NCI-H1436 treated with DMSO at 0.1 percent for 48 hours (cell line): ENCODE measurements at places on chromosomes 3 and 15.
A peak's percentile ranks its signal among the peaks of the same experiment; 100 is the strongest.

GRCh38 chr15:40367686-40368611 is 9.9 kb downstream of the DISP2 start:
- peak; percentile 38 for DNase-seq

DNA sequence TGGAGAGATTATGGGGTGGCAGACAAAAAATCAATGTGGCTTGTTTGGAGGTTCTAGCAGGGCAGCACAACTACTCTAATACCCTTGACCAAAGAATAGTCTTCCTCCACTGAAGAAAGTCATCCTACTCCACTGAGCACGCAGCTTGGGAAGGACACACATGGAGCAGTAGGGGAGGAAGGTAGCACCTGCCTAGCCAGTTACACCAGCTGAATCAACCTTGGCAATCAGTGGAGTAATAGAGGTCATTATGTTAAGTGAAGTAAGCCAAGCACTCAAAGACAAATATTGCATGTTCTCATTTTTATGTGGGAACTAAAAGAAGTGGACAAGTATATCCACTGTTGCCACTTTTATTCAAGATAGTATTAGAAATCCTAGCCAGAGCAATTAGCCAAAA is 555.8 kb upstream of the ALCAM start:
- no peak for DNase-seq

GRCh38 chr15:67178569-67179210 is 75.8 kb downstream of the AAGAB start:
- no peak for DNase-seq

DNA sequence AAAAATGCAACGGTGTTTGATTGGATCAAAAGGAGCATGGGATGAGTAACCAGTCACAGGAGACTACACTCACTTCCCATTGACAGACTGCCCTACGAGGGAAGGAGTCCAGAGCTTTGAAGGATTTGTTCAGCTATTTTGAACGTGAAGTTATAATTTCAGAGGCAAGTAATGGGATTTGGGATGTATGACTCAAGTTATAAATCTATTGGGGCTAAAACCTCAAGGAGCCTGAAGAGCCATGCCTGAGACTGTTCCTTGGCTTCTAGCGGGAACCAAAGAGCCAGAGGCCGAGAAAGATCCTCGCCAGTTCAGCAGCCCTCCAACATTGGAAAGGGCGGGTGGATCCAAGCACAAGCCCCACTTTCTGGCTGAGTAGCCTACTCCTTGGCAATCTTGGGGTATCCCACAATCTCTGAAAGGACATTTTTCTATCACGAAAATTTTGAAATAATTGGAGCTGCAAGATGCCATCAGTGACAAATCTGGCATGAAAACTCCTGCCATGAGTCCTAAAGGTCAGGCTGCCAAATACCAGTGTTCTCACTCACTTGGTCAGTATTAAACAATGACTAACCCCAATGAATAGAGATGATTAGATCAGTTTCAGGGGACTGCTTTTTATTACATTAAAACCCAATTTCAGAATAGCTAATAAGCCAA is 48.6 kb upstream of the SLCO2A1 start:
- DNase-seq: no peak

DNA sequence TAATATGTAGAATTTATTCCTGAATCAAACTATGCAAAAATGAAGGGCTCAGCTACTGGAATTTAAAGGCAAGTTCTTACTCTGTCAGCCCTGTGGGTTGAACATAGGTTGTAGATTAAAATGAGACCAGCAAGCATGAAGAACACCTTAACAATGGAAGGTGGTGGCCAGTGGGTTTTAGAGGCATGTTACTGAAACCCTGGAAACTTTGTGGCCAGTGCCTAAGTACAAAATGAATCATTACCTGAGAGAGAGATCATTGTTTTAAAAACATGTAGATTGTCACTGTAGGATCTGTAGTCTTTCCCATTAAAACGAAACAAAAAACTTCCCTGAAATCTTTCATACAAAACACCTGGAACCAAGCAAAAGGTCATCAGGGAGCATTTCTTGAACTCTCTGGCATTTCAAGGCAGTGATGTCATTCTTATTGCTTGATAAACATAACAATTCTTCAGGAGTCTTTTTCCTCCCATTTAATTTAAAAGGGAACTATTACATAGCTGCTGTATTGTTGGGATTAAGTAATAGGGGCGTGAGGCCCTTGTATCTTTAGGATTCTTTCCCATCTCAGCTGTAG is 51.8 kb downstream of the TMEM108 start:
- no peak for DNase-seq

- DNase-seq: no peak
Measured at GRCh38 chr3:171121801-171122200, 95.3 kb upstream of the SLC2A2 start.

DNA sequence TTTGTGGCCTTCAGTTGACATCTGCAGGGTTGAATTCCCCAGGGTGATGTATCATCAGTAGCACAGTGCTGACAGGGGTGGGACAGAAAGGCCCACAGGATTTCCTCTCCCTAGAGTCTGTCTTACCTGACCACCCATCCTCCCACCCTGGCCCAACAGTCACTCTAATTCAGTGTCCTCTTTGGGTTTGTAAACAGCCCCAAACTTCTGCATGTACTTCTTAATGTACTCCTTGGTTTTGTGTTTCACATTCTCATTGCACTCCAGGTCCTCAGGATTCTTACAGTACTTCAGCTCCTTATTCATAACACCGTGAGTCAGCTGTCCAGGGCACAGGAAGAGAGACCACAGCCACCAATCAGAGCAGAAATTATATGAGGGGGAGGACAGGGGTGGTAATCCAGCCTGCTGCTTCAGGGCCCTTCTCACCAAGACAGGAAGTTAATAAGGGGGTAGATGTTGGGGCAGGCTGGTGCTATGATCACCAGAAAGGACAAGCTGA is 37.5 kb downstream of the NBEAL2 start:
- DNase-seq: no peak

GRCh38 chr3:33831053-33831452 is 32.6 kb downstream of the PDCD6IP start:
- no peak for DNase-seq

DNA sequence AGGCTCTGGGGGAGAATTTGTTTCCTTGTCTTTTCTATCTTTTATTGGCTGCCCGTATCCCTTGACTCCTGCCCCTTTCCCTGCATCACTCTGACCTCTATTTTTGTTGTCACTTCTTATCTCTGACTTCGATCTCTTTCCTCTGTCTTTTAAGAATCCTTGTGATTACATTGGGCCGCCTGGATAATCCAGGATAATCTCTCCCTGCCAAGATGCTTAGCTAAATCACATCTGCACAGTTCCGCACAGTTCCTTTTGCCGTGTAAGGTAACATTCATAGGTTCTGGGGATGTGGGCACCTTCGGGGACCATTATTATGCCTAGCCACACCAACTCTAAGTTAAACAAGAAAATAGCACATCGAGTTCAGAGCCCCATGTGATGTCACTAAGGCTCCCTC is 103.0 kb upstream of the DPPA4 start:
- no peak for DNase-seq

DNA sequence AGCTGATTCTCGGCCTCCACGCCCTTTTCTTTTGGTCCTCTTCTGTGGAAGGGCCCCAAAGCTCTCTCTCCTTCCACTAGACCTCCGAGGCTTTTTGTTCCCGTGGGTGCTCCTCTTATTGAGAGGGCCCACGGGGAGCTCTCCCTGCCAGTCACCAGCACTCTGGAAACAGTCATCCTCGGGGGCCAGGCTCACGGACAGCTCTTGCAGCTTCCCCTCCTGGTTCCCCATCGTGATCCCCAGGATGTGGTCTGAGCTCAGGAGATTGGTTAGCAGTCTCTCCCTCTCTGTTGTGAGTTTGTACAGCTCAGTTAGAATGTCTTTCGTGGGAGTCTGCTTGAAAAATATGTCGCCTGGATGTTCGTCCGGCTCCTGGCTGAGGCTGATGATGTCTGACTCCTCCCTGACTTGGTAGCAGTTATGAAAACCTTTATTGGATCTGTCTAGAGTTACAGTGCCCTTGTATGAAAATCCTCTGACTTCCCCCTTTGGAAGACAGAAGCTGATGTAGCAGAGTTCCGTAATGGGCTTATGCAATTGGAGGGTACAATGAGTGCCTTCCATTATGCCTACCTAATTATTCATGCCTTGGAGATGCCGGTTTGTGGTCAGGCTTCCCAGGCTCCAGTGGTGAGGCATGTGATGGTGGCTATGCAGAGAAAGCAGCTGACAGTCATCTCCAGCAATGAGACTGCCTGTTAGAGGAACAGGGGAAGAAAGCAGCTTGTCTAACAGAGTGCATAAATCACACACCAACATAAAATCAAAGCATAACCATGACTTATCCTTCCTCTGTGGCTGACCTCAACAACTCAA is 40.0 kb downstream of the FMN1 start:
- no peak for DNase-seq

- DNase-seq: no peak
Measured at GRCh38 chr3:115111632-115112031, 35.5 kb downstream of the ZBTB20 start.
